Right lung (tissue), 10 donors: ENCODE measurements at places on chromosomes 5 and 9. TPM values are rescaled to one million over a fixed set of nuclear protein-coding genes. Genes with fewer than 3 reads are reported as not detected.

GRCh38 chr9:94719878-94720277 lies 6.6 kb upstream of the AOPEP start:
- DNase-seq = no peak

DNA sequence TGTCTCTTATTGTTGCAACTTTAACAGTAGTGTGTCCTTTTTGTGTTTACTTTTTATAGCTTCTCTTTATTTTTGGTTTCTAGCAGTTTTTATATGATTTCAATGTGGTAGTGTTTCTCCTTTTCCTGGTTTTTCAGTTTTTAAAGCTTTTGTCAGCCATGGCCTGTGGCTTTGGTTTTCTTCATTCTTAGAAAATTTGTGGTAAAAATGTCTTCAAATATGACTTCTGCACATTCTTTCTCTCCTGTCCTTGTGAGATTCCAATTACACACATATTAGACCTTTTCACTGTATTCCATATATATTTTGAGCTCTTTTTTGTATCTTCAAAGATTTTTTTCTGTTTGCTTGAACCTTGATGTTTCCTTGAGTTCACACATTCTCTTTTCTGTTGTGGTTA lies 180.5 kb downstream of the CNTLN start:
- no peak for DNase-seq

DNA sequence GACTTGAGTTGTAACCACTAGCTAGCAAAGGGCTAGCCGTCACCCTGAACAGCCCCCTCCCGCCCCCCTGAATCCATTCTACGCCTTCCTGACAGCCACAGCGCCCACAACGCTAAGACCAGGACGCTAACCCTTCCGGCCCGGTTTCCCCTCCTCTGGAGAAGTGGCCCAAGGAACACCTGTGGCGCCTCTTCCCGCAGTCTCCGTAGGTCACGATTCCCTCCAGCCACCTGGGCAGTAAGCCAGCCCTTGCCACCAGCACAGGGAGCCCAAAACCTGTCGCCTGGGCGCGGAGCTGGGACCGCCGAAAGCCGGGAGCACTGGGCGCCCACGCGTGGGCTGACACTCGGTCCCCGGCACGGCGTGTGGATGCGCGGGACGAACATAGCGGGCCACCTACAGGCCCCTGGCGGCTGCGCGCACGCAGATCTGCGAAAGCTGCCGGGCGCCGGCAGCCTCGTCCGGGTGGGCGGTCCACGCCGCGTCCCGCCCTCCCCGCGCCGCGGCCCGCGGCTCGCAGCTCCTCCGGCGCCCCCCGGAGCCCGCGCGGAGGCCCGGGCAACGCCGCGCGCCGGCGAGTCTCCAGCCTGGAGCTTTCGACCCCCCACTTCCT lies 596 bp downstream of the IRF1 start:
- no peak for DNase-seq

GRCh38 chr5:132747616-132748440 lies 602 bp downstream of the CCNI2 start:
- no peak for DNase-seq

DNA sequence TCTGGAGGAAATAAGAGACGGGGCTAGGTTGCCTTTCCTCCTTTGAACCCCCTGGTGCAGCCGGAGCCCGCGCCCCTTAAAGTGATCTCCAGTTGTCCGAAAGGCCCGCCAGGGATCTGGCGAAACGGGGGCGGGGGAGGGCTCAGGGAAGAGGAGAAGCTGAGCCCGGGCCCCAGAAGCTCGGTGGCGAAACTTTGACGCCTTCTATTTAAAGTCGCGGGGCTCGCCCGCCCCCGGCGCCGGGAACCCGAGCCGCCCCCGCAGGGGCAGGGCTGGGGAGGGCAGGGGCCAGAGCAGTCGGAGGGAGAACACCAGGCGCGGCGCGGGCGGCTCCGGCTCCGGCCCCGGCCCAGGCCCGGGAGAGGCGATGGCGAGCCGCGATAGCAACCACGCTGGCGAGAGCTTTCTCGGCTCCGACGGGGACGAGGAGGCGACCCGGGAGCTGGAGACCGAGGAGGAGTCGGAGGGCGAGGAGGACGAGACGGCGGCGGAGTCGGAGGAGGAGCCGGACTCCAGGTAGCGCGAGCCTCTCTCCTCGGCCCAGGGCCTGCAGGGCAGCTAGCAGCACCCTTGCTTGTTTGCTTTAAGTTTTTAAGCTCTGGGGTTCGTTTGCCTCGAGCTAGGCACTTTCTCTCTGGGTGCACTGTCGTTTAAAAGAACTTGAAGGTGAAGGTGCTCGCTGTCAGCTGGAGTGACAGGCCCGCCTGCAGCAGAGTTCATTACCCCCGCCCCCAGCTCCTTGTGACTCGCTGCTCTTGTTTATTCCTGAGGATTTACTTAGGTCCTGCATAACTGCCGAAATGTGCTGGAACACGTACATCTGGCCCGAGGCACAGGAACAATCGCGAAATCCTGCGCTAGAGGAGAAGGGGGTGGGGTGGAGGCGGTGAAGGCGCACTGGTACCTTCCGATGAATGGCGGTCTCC lies at the start of gene CMYA5:
Gene CMYA5 (plus strand): TSS at position 296 of the 926 bp plus-strand sequence. CDS start 72 bp downstream, at position 368.
- DNase-seq = peak; percentile 41

DNA sequence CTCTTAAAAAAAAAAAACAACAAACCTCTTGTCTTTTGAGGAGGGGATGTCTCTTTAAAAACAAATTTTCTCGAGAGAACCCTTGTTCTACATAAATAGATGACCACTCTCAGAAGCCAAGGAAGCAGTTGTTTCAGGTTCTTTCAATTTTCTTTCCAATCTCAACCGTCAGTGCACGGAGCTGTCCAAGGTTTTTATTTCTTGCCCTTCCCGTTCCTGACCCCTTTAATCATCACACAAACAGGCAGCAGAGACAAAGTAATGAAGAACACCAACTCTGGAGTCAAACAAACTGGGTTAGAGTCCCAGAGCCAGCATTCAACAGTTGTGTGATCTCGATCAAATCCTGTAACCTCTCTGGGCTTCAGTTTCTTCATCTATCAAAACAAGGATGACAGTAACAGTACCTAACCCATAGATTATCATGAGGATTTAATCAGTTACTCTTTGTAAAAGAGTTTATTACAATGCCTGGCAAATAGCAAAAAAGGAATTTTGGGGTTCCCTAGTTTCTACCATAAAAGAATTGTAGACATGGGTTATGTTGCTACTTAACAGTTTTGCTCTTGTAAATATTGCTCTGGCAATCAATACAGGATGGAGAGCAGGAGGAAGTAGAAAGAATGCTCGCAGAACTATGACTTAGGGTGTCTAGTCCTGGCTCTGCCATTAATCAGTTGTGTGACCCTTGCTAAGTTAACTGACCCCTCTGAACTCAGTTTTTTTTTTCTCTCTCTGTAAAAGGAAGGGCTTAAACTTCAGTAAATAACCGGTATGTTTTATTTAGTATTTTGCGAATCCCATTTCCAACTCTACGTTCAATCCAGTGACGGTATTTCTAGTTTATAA lies 1.0 kb upstream of the NIM1K start:
- DNase-seq = no peak

DNA sequence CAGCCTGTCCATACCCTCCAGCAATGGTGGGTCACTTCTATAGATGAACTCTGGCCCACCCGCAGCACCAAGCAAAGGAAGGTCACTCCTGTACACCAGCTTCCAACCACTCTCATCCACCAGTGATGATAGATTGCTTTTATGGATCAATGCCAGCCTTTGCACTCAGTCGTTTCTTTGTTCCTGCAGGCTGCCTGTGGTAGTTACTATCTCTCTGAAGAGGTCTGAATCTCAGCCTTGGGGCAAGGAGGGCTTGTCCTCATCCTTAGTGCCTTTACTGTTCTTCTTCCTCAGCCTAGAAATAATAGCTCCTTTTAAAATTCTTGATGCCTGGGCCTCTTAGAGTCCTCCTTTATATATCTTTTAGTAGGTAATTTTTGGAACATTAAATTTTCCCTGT lies 100.8 kb downstream of the TMC1 start:
- no peak for DNase-seq

SNCAIP gene
- 22.7 TPM for polyA plus RNA-seq

C1QTNF2 gene
- polyA plus RNA-seq = 2.9 TPM

CDH9 gene
- polyA plus RNA-seq = 0.13 TPM

SLC25A25 gene
- polyA plus RNA-seq = 13.0 TPM

GFI1B gene
- polyA plus RNA-seq = 1.0 TPM

CCDC187 gene
- 0.65 TPM for polyA plus RNA-seq

CEP120 gene
- 30.9 TPM for polyA plus RNA-seq
